ENCODE measurements at places on chromosomes 12 and 14. TPM values are rescaled to one million over a fixed set of nuclear protein-coding genes. Genes with fewer than 3 reads are reported as not detected.

KRT2 gene
- total RNA-seq: not detected

- no peak for DNase-seq
Measured at GRCh38 chr12:32159925-32160324, 53.3 kb downstream of the BICD1 start.

DNA sequence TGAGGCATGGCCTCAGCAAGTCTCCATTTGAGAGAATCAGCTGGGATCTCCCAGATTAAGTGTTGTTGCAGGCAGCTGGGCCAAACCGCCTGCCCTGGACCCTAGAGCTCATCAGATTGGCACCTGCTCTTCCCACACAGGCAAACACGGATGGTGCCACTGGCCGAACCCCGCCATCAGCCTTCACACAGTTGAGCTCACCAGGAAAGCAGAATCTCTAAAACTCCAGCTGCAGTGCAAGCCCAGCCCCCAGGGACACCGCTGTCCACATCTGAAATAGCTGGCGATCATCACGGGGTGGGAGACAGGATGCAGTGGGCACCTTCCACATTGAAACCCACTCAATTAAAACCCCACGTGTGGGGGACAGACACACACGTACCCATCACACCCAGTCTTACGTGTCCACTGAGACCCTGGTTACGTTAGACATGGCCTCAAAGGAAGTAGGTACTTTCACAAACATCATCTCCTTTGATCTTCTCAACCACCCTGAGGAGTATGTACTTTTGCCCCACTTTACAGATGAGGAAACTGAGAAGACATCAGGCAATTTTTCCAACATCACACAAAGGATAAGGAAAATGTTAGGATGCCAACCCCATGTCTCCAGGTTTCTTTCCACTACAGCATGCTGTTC is 88.8 kb downstream of the SINHCAF start:
- DNase-seq: no peak

GRCh38 chr12:128755566-128755965 is 68.2 kb downstream of the SLC15A4 start:
- DNase-seq: no peak

- DNase-seq: no peak
Measured at GRCh38 chr12:105272152-105272551, 36.2 kb upstream of the APPL2 start.
